Activated naive CD4-positive, alpha-beta T cell (primary cell): ENCODE measurements at places on chromosomes 3 and 15.

DNA sequence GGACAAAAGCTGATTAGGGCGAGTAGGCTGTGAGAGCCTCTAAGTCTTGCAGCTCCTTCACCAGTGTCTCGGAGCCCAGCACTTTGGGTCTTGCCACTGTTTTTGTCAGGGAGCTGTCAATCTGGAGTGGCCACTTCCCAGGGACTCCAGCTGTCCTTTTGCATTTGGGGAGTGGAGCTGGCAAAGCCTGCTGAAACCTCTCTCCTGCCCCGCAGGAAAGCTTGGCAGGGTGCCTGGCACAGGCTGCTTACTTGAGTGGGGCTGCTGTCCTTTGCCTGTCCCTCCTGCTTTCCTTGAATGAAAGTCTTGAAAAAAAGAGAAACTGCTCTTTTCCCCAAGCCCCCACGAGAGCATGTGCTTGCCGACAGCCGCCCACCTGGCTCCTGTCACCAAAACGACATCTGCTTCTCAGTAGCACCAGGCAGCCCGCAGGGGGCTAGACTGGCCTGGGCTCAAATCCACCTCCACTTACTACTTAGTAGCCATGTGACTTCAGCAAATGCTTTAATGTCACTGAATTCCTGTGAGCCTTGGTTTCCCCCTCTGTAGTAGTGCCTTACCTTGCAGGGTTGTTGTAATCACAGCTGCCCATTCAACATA, 13.7 kb downstream of the USP13 start:
- DNase-seq = no peak

- DNase-seq = no peak
Observed at GRCh38 chr3:137464341-137464740, 299.8 kb upstream of the SOX14 start.

- DNase-seq = no peak
Observed at GRCh38 chr3:183202004-183202722, 39.6 kb upstream of the LAMP3 start.

- DNase-seq = no peak
Observed at GRCh38 chr3:146701246-146701645, 96.1 kb upstream of the PLSCR5 start.

GRCh38 chr3:114464548-114464947, 170.7 kb downstream of the TIGIT start:
- DNase-seq = no peak

DNA sequence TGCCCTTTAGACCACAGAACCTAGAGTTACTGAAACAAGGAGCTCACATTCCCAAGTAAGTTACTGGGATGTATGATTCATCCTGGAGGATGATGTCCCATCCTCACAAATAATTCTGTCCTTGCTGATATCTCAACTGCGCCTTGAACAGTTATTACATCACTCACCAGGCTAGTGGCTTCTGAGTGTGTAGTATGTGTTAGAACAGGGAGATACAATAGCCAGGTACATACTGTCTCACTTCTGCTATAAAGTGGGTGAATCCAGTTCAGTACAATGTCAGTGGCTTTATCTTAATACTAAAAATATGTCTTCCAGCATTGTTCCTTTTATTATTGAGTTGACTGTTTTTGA, 483.2 kb upstream of the FRG2C start:
- DNase-seq = no peak

GRCh38 chr3:58691997-58692396, 25.4 kb upstream of the FAM3D start:
- DNase-seq = no peak

- DNase-seq = no peak
Observed at GRCh38 chr3:33789183-33789954, 9.1 kb upstream of the PDCD6IP start.
